Stimulated activated CD4-positive, alpha-beta T cell treated with anti-CD3 and anti-CD28 coated beads, Interleukin-12 subunit alpha, Interleukin-12 subunit beta, amount 100 ng/mL, for 4 hours (primary cell): ENCODE measurements at places on chromosomes 3 and 15.
A peak's percentile ranks its signal among the peaks of the same experiment; 100 is the strongest.

DNA sequence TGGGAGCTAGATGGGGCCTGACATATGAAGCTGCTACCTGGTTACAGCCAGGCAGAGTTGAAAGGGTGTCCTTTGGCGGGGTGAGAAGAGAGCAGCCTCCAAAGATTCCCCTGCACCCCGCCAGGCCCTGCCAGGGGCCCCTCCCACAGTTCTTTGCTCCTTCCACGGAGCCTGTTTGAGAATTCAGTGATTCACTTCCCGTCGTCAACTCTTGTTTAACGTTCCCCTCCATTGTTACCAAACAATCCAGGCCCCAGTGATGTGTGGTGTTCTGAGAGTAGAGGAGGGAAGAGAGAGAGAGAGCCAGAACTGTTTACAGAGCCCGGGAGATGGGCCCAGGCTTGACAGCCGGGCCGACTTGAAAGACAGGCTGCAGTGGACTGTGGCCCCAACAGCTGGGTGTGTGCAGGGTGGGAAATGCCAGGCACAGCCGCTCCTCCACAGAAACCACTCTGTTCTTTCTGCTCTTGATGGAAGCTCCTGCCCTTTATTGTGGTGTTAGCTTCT lies 81.5 kb downstream of the SMAD3 start:
- DNase-seq: peak; percentile 22

- no peak for DNase-seq
Measured at GRCh38 chr3:88467191-88467590, 317.4 kb downstream of the C3orf38 start.

GRCh38 chr3:45980819-45981218 lies 14.8 kb downstream of the FYCO1 start:
- no peak for DNase-seq

DNA sequence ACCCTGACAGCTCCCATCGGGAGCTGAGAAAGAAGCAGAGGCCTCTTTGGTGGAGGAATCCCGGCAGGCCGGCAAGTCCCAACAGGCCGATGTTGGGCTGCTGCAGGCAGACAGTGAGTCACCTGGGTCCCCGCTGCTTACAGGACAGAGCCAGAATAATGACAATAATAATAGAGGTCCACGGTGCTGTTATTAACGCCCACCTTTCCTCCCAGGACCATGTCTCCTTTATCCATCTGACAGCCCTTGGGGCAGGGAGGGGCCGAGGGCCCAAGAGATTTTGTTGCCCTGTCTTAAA lies 29.3 kb upstream of the MAGEF1 start:
- DNase-seq: no peak

DNA sequence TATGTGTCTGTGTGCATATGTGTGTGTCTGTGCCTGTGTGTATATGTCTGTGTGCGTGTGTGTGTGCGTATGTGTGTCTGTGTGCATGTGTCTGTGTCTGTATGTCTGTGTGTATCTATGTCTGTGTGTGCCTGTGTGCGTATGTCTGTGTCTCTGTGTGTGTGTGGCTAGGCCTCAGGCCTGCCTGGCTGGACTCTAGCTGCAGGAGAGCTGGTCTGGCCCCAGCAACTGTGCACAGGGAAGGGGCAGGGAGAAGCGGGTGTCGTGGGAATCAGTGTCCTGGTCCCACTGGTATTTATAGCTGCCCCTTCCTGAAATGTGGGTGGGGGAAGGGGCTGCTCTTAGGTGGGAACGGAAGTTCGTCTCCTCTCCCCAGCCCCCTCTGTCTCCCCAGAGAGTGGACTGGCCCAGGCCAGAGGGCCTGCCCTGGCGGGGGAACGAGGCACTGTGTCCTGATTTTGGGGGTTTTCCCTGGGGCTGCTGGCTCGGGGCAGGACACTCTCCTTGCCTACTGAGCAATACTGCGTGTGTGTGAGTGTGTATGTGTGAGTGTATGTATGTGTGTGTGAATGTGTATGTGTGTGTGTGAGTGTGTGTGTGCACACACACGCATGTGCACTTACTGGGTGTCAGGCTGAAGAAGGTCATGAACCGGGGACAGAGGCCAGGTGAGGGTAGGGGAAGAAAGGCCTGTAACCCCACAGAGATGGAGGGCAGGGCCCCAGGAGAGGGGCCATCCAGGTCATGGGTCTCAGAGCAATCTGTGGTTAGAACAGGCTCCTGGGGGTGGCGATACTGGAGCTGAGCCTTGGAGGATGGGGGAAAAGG lies 6.6 kb downstream of the CSPG4 start:
- no peak for DNase-seq

GRCh38 chr3:159831466-159831865 lies 157.2 kb upstream of the IL12A start:
- no peak for DNase-seq

- peak; percentile 43 for DNase-seq
Measured at GRCh38 chr3:50503504-50504342, at the start of gene CACNA2D2. Gene CACNA2D2 (minus strand): TSS chr3:50503634. CDS start chr3:50503423, 211 bp downstream.

- DNase-seq: no peak
Measured at GRCh38 chr3:10950476-10951294, 41.9 kb upstream of the SLC6A1 start.

GRCh38 chr15:73240866-73241499 lies 127.8 kb downstream of the HCN4 start:
- peak; percentile 69 for DNase-seq

DNA sequence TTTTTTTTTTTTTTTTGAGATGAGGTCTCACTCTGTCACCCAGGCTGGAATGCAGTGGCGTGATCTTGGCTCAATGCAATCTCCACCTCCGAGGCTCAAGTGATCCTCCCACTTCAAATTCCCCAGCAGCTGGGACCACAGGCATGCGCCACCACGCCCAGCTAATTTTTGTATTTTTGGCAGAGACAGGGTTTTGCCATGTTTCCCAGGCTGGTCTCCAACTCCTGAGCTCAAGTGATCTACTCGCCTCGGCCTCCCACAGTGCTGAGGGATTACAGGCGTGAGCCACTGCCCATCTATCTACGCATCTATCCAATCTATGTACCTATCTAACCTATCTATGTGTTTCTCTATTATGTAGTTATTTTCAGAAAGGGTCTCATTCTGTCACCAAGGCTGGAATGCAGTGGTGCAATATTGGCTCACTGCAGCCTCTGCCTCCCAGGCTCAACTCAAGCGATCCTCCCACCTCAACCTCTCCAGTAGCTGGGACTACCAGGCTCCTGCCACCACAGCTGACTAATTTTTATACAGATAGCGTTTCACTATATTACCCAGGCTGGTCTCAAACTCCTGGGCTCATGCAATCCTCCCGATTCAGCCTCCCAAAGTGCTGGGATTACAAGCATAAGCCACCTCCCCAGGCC lies 20.2 kb upstream of the GPX1 start:
- no peak for DNase-seq

DNA sequence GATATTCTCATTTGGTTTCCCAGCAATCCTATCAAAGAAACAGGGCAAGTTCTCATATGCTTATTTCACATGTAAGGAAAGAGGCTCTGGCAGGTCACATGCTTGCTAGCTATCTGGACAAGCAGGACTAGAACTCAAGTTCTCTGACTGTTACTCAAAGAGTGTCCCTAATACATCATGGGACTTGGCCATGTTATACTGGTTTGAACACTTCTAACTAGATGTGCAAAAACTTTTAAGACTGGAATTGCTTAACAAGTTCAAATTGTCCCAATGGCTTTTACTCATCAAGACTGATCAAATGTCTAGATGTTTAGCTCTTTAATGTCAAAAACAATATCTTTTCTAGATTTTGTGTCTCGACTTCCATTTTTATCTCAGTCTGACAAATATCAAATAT lies 6.8 kb downstream of the GATM start:
- no peak for DNase-seq

GRCh38 chr3:150145659-150146058 lies 175.0 kb upstream of the PFN2 start:
- DNase-seq: no peak

- no peak for DNase-seq
Measured at GRCh38 chr3:149605902-149606301, 51.9 kb downstream of the WWTR1 start.

DNA sequence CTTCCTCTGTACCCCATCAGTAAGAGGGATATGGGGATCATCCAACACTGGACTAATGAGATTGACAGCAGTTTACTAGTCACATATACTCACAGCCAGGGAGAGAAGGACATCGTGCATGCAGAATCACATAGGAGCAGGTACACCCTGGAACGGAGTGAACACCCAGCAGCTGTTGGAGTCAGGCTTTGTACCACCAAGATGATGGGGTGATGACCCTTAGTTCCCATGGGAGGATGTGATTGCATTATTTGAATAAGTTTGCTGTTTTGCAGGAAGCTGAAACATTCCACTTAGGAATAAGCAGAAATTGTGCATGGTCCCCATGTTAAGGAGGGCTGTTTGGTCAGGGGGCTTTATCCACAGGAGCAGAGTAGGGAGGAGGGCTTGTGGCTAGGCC lies 482.7 kb upstream of the PDZRN3 start:
- DNase-seq: no peak

GRCh38 chr3:170903123-170903522 lies 5.3 kb downstream of the EIF5A2 start:
- no peak for DNase-seq

DNA sequence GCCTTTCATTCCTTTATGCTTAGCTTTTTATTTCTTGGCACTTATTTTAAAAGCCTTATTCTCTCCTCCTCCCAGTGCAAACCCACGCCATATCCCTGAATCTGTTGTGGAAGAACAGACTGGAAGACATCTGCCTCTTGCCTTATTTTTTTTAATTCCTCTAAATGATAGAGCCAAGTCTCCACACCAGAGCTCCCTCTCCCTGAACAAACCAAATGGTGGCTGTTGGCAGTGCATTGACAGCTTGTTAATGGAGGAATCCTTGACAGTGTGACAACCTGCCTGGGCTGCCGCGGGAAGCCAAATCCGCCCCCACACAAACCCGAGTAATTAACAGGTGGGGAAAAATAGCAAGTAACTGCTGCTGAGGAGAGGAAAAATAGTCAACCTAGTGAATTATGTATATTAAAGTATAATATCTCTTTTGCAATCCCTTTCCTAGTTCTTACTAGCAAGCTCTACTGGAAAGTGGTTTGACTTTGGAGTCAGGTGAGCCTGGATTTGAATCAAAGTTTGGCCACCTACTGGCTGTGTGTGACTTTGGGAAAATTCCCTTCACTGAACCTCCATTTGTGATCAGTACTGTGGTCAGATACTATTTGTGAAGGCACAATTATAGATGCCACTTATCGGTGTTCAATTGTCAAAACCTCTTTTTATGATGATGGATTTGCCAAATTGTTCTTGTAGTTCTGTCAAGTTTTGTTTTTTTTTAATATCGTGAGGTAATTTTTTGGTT lies 589.6 kb downstream of the PDCD6IP start:
- DNase-seq: no peak

DNA sequence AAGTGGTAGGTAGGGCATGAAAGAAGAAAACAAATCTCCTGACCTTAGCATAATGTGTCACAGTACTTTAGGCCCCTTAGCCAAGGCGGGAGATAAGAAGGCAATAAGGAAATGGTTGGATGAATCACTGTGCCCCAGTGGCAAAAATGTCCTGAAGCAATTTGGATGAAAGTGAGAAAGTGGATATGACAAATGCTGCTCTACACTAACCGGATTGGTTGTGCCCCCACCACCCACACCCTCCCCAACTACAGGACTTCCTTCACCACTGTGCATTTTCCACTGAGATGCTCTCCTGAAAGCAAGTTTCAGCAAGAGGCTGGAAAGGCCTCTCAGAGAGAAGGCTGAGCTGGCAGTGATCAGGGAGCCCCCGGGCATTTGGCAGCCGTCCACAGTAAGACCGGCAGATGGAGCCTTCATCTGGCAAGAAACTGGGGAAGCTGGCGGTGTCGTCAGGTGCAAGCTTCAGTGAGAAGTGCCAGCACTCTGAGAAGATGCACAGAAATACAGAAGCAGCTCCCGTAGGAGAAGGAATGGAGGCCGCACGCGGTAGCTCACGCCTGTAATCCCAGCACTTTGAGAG lies 63.8 kb downstream of the ATP1B3 start:
- DNase-seq: peak; percentile 6

GRCh38 chr15:85329561-85330422 lies 50.6 kb upstream of the AKAP13 start:
- no peak for DNase-seq

GRCh38 chr15:72284781-72285180 lies 12.4 kb upstream of the PARP6 start:
- no peak for DNase-seq

GRCh38 chr3:125382298-125382697 lies 7.2 kb upstream of the ZNF148 start:
- DNase-seq: no peak

DNA sequence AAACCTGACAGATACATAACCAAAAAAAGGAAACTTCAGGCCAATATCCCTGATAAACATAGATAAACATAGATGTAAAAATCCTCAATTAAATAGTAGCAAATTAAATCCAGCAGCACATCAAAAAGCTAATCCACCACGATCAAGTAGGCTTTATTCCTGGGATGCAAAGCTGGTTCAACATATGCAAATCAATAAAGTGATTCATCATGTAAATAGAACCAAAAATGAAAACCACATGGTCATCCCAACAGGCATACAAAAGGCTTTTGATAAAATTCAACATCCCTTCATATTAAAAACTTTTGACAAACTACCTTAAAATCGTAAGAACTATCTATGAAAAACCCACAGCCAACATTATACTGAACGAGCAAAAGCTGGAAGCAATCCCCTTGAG lies 882.2 kb downstream of the NTRK3 start:
- DNase-seq: no peak

DNA sequence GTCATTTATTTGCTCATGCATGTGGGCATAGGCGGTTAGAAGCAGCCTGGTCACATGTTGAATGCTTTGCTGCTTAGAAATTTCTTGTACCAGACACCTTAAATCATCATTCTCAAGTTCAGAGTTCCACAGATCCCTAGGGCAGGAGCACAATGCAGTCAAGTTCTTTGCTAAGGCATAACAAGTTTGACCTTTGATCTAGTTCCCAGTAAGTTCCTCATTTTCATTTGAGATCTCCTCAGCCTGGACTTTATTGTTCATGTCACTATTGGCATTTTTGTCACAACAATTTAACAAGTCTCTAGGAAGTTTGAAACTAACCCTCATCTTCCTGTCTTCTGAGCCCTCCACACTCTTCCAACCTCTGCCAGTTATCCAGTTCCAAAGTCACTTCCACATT lies 22.8 kb downstream of the HGD start:
- no peak for DNase-seq

DNA sequence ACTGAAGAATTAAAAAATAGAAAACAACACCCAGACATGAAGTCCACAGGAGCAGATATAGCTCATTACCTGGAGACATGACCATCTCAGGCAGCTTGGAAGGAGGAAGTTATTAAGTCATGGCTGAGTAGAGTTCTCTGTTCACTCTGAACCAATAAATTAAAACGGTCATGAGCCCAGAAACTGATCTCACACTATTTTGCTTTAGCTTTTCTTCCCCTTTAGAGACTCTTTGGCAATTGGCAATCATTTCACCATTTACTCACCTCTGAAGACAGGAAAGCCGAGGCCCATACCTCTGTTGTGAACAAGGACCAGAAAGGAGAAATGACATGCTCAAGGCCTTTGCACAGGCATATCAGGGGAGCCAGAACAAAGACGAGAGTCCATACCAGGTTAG lies 26.6 kb downstream of the CLDN18 start:
- no peak for DNase-seq

GRCh38 chr3:184005941-184006507 lies 11.7 kb downstream of the ABCC5 start:
- DNase-seq: no peak

- no peak for DNase-seq
Measured at GRCh38 chr3:16064642-16065414, 109.7 kb upstream of the GALNT15 start.
